ENCODE measurements at places on chromosomes 16 and 17.

- DNase-seq = no peak
These were observed 81.8 kb downstream of the C16orf78 start for GRCh38 chr16:49455181-49455990.

- DNase-seq = no peak
These were observed 641 bp upstream of the CBX2 start for GRCh38 chr17:79777120-79777893.

DNA sequence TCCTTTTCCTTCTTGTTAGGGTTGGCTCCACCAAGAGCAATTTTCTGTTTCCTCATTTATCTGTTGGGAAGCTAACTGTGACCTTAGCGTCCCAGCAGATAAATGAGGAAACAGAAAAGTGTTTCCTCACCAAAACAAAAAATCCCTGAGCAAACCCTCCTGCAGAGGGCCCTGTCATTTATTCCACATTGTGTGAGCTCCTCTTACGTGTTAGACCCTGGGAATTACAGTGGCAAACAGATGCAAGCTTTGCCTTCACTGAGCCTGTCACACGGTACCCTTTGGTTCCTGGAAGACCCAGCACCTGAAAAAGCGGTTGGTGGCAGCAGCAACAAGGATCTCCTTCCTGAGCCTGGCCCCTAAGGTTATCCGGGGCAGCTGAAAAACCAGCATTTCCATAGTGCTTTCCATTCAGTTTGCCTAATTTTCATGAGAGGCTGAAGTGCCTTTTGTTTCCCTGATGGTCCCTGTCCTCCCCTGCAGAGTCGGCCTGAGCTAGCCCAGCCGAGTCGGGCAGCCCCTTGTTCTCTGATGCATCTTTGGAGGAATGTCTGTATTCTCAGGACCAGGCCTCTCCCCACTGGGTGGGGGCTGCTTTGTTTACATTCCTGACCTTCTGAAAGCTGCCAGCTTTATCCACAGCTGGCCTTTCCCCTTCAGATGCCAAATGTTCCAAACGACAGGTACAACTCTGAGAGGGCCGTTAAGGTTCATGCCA lies 34.7 kb downstream of the YPEL2 start:
- DNase-seq = no peak

GRCh38 chr16:14205666-14206065 lies 134.5 kb downstream of the MRTFB start:
- DNase-seq = no peak

DNA sequence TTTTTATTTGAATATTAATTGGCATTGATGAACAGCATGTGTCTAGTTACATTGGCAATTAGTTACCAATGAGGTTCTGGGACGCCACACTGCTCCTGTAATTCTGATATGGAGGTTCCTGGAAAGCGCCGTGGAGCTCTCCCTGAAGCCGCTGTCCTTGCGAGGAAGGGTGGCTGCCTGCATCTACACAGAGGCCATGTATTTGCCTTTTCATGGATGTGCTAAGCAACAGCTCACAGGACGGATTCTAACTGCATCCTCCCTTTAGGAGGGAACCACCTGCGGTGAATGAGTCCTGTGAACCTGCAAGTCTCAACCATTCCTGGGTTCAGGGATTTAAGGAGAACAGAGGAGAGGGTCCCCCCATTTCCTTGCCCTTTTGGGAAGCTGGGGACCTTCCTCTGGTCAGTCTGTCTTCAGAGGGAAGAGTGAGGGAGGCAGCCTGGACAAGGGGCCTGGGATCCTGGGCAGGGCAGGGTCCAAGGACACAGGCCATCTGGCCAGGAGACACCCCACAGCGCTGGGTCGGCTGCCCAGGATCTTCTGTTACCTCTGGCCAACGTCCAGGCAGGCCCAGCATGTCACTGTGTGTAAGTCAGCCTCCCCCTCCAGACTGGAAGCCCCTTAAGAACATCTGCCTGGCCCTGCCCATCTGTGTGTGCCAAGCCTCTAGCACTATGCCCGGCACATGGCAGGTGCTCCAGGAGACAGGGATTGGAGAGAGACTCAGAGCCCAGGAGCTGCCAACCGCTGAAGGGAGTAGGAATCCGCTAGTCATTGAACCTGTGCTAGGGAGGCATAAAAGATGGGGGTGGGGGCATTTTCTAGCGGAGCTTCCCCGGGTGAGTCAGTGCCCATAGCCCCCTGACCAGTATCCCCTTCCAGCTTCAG lies 314.1 kb upstream of the TNRC6C start:
- no peak for DNase-seq

DNA sequence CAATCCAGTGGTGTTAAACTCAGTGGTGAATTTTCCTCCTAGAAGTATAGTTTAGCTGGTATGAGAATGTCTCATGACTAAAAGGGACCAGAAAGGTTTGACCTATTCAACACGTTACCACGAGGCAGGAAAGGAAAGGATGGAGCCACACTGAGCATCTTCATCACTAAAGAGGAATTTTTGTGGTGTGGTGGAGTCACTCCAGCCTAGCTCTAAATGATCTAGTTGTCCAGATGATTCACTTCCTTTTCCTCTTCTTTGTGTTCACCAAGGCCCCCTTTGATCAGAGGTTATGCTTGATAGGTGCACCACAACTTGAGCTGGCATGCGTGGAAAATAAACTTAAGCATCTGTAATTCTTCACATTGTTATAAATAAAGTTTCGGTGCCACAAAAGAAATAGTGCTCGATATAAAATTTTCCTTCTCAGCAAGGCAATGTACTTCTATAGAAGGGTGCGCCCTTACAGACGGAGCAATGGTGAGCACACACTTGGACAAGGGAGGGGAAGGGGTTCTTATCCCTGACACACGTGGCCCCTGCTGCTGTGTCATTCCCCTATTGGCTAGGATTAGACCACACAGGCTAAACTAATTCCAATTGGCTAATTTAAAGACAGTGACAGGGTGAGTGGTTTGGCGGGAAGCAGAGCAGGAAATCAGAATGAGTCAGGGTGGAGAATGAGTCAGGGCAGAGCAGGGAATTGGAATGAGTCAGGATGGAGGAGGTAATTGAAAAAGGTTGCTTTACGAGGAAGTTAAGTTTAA lies 254.6 kb downstream of the HS3ST3A1 start:
- no peak for DNase-seq

- no peak for DNase-seq
These were observed 16.7 kb downstream of the GLYR1 start for GRCh38 chr16:4830408-4830807.

- no peak for DNase-seq
These were observed 53.4 kb downstream of the SNTB2 start for GRCh38 chr16:69240331-69240730.

GRCh38 chr17:14302091-14302430 lies 1.2 kb downstream of the HS3ST3B1 start:
- peak; percentile 55 for DNase-seq

GRCh38 chr17:51435641-51436091 lies 175.3 kb downstream of the UTP18 start:
- no peak for DNase-seq

- no peak for DNase-seq
These were observed 32.2 kb downstream of the ACTG1 start for GRCh38 chr17:81480140-81481072.

GRCh38 chr17:13725288-13725990 lies 123.7 kb upstream of the HS3ST3A1 start:
- no peak for DNase-seq

DNA sequence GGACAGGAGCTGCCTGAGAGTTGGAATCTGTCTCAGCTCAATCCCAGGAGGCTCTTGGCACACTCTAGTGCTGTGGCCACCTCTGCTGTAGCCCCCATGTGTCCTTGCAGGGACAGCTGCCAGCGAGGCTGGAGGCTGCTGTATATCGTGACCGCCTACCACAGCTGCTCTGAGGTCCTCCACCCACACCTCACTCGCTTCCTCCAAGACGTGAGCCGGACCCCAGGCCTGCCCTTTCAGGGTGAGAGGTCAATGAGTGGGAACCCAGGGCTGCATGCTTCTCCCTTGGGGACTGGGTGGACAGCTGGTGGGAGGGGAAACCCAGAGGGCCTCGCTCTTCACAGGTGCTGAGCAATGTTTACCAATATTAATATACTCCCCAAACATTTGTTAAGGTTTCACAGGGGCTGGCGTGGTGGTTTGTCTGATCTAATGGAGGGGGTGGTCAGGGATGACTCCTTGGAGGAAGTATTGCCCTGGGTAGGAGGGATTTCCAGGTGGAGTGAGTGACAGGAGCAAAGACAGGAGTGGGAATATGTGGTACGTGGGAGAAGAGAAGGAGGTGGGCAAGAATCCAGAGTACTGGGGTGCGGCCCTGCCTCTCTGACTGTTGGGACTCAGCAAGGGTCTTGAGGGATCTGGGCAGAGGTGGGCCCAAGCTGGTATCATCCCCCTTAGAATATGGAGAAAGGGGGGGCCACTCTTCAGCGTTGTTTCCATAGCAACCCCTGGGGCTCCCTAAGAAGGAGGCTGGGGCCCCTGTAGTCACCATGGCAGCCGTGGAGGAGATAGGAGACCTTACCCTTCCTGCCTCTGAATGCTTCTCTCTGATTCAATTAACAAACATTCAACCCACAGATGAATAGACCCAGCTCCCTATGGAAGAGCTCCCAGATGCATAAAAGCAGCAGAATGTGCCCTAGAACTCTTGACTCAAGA lies 22.2 kb upstream of the ALKBH5 start:
- DNase-seq = no peak

GRCh38 chr16:3121851-3122467 lies 9.6 kb downstream of the ZNF205 start:
- no peak for DNase-seq

DNA sequence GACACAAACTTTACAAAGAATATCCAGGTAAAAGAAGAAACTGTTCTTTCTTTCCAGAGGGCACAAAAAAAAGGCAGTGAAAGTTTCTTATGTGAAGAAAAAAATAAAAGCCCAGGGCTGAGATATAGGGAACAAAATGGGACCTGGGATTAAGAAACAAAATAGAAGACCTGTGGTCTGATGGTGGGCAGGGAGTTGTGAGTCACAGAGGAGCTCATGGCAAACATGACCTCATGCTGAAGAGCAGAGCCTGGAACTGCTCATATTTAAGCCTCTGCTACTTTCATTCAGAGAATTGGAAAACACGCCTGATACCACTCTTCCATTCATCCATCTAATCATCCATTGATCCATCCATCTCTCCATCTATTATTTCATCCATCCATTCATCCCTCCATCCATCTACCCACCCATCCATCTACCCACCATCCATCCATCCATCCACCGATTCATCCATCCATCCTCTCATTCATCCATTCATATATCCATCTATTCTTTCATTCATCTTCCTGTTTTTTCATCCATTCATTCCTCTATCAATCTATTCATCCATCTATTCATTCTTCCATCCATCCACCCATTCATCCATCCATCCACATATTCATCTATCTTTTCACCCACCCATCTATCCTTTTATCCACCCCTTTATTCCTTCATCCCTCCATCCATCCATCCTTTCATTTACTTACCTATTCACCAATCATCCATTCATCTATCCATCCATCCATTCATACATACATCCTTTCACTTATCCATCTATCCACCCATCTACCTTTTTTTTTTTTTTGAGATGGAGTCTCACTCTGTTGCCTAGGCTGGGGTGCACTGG lies 30.0 kb downstream of the WFDC1 start:
- no peak for DNase-seq

Measured in stimulated activated CD8-positive, alpha-beta memory T cell treated with anti-CD3 and anti-CD28 coated beads, Interleukin-4, amount 100 ng/mL, for 24 hours (primary cell).